ENCODE measurements at places on chromosomes 4 and X.

- no peak for DNase-seq
These were observed 243.8 kb upstream of the HHIP start for GRCh38 chr4:144402176-144402575.

GRCh38 chr4:1842993-1843448 lies 12.9 kb downstream of the LETM1 start:
- no peak for DNase-seq

DNA sequence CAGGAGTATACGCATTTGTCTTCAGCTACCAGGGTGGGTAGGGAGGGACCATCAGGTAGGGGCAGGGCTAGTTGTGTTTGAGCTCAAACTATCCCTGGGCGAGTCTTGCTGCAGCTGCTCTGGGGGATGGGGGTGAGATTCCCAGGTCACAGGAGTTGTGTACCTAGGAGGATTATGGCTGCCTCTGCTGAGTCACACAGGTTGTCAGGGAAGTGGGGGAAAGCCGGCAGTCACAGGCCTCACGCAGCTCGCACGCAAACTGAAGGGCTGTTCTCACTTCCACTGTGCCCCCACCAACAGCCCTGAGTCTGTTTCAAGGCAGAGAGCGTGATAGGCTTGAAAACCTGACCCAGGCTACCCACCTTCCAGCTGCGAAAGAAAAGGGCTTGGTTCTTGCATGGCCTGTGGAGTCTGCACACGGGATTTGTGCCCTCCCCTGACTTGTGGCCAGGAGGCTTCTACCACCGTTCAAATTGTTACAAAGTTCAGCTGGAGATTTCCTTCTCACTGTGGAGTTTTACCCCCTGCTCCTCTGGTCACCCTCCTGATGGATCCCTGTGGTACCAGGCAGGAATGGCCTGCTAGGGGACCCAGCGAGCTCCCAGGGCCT lies 63.8 kb downstream of the ARFIP1 start:
- DNase-seq, result no peak

DNA sequence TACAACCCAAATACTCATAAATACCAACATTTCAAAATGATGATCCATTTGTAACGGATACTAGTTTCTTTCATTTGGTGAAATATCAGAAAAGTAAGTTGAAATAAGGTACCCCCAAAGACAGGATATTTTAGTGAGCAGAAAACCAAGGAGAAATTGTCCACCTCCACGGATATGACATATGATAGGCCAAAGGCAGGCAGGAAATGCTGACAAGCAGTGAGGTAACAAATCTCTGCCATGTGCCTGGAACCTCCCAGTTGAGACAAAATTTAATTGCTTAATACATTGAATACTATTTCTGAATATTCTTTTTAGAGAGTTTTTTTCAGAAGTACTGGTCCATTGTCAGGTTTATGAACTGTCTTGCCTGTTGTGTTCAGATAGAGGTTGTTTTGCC lies 118.8 kb downstream of the GATB start:
- DNase-seq, result no peak

GRCh38 chrX:23610495-23610894 lies 56.8 kb upstream of the PRDX4 start:
- DNase-seq, result no peak

GRCh38 chr4:176464748-176465147 lies 145.0 kb downstream of the SPCS3 start:
- DNase-seq, result no peak

DNA sequence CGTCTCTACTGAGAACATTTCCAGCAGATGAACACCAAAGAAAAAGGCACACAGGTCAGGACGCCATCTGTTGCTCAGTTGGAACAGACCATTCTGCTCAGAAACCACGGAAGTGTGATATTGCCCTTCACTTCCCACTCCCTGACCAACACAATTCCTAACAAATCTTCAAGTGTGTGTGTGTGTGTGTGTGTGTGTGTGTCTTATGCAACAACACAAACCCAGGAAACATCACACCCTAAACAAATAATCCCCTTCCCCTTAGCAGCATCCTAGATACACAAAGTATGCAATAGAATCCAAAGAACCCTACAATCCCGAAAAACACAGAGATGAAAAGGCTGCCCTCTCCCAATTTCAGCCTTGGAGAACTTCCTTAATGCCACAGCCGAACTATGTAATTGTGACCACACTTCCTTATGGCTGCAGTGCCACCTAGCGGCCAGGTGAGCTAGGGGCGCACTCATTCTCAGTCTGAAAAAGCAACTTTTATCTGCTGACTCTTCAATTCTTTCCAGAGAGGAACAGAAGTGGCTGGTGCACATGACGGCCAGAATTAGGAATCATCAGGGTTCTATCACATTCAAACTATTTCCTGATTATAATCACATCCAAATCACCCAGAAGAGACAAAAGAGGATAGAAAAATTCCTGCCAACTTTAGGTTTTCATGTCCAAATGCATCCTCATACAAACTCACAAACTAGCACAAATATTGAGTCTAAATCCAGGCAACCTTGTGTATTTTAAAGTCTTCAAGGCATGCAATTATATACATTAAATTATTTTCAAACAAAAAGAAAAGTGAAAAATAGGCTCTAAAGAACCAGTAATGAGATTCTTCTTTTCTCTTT lies 164.9 kb downstream of the DHX15 start:
- peak; percentile 71 for DNase-seq
